ENCODE measurements at places on chromosomes 5 and 9.
A peak's percentile ranks its signal among the peaks of the same experiment; 100 is the strongest.

GRCh38 chr9:101176384-101176783, 147.9 kb downstream of the PLPPR1 start:
- DNase-seq: no peak

- peak; percentile 98 for DNase-seq
These were observed at the start of the genes ARPC5L and RPL35 for GRCh38 chr9:124861342-124862229. TSS of gene ARPC5L (plus strand) at chr9:124862130. CDS start at chr9:124869291, 7,161 bp downstream. TSS of gene RPL35 (minus strand) at chr9:124861957. CDS start at chr9:124861912, 45 bp downstream.

GRCh38 chr5:177303925-177304391, 359 bp downstream of the PRELID1 start:
- no peak for DNase-seq

DNA sequence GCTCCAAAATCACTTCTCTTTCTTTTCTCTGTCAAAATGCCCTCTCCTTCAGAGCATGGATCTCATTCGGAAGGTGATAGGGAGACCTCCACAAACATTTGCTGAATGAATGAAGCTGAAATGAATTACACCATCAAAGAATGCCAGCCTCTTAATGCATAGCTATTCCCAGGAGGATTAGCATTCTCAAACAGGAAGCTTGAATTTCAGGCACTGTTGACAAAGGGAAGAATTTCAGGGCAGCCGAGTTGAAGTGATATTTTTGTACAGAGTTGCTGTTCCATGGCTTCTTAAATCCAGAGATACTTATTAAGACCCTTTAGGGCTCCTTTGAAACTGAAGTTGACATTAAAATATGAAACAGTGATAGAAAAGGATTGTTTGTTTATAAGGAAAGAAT, 18.8 kb downstream of the HBEGF start:
- DNase-seq: no peak

GRCh38 chr9:69486498-69486897, 161.5 kb downstream of the ENTREP1 start:
- DNase-seq: no peak

All from GM12892 (cell line).